ENCODE measurements at places on chromosomes 7 and 10.

GRCh38 chr10:35040760-35041501, 49.2 kb downstream of the CUL2 start:
- DNase-seq = no peak

GRCh38 chr7:112420236-112420861, 29.9 kb upstream of the IFRD1 start:
- no peak for DNase-seq

DNA sequence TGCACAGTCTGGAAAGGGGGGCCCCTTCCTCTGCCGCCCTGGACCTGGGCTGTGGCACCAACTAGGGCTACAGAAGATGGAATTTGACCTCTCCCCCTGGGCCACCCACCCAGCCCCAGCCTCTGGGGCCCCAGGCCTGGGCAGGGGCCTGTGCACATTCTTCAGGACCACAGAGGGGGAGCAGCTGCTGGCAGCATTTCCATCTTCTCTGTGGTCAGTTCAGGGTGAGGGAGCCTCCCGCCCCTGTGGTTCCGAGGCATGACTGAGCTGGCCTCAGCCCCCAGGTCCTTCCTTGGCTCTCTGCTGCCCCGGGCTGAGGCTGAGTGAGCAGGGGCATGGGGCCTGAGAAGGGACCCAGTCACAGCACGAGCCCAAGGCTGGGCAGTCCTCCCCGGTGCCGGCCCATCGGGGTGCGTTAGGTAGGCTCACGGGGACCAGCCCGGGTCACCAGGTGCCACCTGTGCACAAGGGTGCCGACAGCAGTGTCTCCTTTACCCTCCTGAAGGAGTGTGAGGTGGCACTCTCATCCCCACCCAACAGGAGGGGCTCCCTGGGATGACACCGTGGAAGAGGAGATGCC, 63.2 kb downstream of the UNCX start:
- DNase-seq = no peak

- DNase-seq = no peak
These were observed 27.4 kb downstream of the TCF7L2 start for GRCh38 chr10:112977426-112977898.

GRCh38 chr7:151018421-151019129, 5.7 kb downstream of the ATG9B start:
- no peak for DNase-seq

DNA sequence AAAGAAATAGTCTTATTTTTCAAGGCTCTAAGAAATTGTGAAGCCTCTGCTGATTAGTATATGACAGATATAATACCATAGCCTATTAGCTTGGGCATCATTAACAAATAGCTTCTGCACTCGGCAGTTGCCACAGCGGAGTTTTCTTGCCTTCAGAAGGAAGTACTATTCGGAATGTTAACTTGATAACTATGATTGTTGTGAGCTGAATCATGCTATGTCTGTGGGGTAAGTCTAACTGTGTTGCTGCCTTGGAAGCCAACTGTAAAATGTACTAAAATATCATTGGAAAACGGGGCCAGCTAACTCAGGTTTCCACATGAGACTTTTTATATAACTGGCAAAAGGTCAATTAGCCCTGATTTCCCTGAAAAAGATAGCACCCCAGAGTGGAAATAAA, 93.2 kb downstream of the TWIST1 start:
- peak; percentile 14 for DNase-seq

- no peak for DNase-seq
These were observed 56.5 kb downstream of the CTTNBP2 start for GRCh38 chr7:117816727-117817126.

DNA sequence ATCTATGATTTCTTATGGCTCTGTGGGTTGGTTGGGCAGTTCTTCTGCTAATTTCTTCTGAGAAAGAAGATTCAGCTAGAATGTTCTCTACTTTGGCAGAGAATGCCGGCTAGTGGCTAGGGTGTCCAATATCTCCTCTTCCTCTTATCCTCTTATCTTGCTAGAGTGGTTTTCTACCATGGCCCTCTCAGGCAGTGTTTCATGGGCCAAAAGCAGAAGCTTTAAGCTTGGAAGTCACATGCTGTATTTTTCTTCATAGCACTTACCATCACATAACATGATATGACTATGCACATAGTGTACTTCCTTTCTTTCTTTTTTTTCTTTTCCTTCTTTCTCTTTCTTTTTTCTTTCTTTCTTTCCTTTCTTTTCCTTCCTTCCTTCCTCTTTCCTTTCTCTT, 140.0 kb downstream of the ITGB8 start:
- no peak for DNase-seq

DNA sequence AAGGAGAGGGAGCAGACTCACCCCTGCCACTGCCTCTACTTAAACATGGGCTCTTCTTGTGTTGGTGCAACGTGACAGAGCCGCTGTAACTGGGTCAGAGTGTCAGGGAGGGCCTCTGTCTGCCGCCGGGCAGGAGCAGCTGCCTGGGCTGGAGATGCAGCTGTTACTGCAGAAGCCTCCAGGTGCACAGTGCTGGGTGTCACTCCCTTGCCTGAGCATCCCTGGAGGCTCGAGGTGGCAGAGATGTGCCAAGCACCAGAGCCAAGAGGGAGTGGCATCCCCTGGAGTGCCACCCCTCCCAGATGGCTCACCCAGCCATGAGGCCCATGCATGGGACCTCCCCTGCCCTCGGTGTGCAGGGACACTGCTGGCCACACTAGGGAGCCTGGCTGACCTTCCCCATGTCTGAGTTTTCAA, 145.7 kb downstream of the PRPF18 start:
- DNase-seq = no peak

- no peak for DNase-seq
These were observed 33.5 kb upstream of the LEP start for GRCh38 chr7:128207609-128208008.

GRCh38 chr10:126216632-126216961, 171.7 kb downstream of the ADAM12 start:
- DNase-seq = no peak
